Lower lobe of right lung (tissue), 2 donors: ENCODE measurements at places on chromosomes 11 and 22. TPM values are rescaled to one million over a fixed set of nuclear protein-coding genes. Genes with fewer than 3 reads are reported as not detected.

The KIF18A gene
- 2.4 TPM for total RNA-seq

The IL18 gene
- 48.7 TPM for total RNA-seq

The PLEKHA7 gene
- total RNA-seq: 44.0 TPM

The OR51B6 gene
- total RNA-seq: not detected

The MRGPRX4 gene
- not detected for total RNA-seq

The OR2AT4 gene
- total RNA-seq: not detected

The KCNK7 gene
- total RNA-seq: 1.7 TPM

The GLB1L2 gene
- 5.1 TPM for total RNA-seq
